ENCODE measurements at places on chromosomes 11 and 22.

- no peak for DNase-seq
These were observed 8.7 kb downstream of the CD3E start for GRCh38 chr11:118313242-118313641.

GRCh38 chr11:68838572-68838964 lies 3.1 kb downstream of the CPT1A start:
- DNase-seq = no peak

GRCh38 chr11:35488117-35488516 lies 37.3 kb downstream of the PAMR1 start:
- DNase-seq = no peak

GRCh38 chr22:49541693-49542230 lies 285.9 kb downstream of the BRD1 start:
- no peak for DNase-seq

Measured in stimulated activated CD4-positive, alpha-beta T cell treated with anti-CD3 and anti-CD28 coated beads, Interleukin-1b, Interleukin-23, amount 100 ng/mL, for 4 hours (primary cell).